CD4-positive, alpha-beta T cell treated with Interleukin-6 at 100 ng/mL for 8 hours (primary cell): ENCODE measurements at places on chromosomes 3 and 15.

- no peak for DNase-seq
Measured at GRCh38 chr3:170423001-170423615, 4.4 kb downstream of the CLDN11 start.

GRCh38 chr15:50143255-50143860, 24.3 kb upstream of the ATP8B4 start:
- no peak for DNase-seq

DNA sequence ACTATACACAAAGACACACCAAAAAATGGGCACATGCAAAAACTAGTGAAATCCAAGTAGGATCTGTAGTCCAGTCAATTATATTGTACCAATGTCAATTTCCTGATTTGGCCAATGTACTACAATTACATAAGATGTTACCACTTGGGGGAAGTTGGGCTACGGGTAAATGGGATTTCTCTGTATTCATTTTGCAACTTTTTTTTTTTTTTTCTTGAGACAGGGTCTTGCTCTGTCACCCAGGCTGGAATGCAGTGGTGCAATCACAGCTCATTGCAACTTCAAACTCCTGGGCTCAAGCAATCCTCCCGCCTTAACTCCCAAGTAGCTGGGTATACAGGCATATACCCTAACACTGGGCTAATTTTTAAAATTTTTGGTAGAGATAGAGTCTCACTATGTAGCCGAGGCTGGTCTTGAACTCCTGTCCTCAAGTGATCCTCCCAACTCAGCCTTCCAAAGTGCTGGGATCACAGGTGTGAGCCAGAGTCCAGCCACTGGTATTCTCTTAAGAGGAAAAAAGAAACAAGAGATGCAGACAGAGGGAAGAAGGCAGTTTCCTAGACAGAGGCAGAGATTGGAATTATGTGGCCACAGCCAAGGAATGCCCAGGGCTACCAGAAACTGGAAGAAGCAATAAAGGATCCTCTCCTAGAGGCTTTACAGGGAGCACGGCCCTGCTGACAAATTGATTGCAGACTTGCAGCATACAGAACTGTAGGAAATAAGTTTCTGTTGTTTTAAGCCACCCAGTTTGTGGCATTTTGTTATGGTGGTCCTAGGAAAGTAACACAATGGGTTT, 33.3 kb downstream of the TFDP2 start:
- DNase-seq = no peak

DNA sequence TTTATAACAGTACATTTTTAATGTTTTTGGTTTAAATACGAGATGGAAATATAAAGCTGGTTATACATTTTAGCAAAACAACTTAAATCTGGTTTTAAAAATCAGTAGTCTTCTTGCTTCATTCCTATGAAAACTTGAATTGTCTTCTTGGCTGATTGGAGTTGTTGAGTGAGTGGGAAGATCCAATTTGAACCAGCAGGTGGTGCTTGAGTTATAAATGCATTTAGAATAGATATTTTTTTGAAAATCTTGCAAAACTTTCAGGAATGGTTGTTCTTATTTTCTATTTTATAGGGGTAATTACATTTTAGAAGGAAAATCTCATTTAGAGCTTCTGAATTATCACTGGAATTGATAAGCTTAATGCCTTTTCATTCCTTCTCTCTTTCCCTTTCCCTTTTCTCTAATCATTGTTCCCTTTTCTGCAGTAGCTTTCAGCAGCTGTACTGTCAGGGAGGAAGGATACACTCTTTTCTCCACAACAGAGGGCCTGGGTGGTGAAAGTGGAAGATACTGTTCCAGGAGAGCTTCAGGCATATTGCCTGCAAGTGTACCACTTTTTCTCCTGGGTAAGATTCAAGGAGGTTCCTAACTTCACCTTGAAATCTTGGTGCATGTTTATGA, 335.6 kb downstream of the NLGN1 start:
- DNase-seq = no peak

DNA sequence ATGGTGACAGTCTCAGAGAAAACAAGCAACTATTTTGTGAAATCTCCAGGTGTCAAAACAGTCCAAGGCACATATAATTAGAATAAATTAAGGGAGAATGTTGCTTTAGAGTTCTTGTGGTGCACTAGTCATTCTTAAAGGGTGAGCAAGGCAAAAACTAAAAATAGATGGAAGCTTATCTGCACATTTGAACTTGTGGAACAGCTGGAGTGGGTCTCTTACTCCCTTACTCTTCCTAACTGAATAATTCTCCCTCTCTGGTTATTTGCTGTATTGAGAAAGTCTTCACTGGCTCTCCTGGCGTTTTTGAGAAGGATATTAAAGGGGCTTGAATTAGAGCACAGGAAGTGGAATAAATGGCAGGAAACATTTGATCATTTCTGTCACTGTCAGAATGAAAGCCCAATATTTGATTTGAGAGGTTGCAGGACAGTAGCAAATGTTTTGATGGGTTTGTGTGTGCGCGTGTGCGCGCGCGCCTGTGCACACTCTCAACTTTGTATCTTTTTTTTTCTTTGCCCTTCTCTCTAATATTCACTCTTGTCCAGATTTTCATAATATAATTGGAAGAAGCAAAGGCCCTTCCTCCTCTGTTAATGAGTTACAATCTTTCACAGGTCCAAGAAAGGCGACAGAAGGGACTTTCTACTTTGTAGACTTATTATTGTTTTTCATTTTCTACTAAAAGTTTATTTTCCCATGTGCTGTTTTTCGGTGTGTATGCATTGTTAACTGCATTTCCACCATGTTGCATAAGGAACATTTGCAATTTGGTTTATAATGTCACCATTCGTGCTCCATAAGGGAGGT, 40.9 kb downstream of the AKAP13 start:
- no peak for DNase-seq

GRCh38 chr3:170130532-170130931, 51.0 kb downstream of the PHC3 start:
- DNase-seq = no peak

DNA sequence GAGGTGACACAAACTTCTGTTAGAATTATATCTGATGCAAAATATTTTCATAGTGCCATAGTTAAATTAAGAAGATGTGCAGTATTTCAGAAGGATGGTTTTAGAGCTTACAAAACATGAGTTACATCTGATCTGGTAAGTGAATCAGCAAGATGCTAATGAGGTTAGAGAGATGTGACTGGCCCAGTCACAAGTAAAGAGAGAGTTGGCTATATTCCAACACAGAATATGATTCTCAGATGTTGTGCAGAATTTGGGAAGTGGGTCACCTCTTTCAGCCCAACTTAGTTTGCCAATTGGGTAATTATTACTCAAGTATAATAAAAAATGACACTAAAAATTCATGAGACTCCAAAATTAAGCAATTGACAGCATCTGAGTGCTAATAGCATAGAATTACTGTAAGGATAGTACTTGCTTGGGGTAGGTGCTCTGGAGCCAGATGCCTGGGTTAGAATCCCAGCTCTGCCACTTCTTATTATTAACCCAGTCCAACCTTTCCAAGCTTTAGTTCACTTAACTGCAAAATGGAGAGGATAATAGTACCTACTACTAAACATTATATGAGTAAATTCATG, 30.8 kb downstream of the P2RY1 start:
- DNase-seq = no peak

DNA sequence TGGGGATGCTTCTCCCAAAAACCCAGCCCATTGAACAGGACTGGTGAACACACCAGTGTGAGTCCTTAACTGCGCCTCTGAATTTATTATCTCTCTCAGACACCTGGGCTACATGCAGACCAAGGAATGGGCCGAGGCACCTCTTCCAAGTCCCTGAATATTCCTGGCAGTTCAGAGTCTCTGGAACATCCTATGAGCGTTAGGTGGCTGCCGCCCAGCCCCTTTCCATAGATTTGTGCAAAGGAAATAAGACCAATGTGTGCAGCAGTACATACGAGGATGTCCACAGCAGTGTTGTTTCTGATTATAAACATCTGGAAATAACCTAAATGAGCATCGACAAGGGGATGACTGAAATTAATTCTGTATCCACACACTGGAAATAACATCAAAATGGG, 104.9 kb upstream of the RPL32 start:
- no peak for DNase-seq

DNA sequence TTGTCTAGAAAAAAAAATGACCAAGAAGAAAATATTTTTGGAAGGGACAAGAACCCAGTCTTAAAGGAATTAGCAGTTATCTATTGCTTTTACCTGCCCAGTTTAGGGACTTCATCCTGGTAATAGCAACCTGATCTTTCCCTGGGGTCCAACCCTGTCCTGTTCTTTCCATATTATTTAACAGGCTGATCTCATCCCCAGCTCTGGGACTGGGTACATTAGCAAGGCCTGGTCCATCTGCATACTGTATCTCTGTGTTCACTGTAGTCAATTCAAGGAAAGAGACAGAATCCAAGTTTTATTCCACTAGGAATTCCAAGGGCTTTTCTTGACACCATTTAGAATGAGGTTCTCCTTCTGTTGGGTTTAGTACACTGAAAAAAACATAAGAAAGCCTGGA, 191.7 kb upstream of the GADL1 start:
- DNase-seq = no peak
